ENCODE measurements at places on chromosomes 16 and 17.

- peak; percentile 87 for DNase-seq
Measured at GRCh38 chr17:34386697-34387550, 23.9 kb upstream of the CCL1 start.

DNA sequence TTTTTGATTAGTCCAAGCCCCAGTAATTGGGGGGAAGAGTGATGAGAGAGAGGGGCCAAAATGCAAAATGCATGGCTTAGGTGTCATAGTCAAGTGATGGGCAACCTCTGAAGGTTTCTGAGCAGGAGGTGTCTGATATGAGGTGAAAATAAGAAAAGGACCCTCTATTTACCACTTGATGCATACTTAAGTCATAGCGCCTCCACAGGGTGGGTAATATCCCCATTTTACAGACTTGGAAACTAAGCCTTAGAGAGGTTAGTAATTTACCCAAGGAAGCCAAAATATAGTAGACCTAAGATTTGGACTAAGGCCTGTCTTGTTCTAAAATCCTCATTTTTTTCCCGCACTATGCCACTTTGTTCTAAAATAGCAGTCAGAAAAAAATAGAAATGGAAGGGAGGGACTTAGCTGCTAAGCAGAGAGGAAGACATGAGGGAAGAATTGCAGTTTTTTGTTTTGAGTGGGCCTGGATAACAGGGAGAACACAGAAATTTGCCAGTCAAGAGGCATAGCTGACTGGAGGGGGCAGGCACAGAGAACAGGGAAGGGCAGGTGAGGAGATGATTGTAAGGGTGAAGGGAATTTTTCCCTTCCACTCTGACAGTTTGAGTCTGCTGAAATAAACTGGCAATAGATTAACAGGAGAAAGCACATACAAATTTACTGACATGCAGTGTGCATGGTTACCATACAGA is 2.3 kb upstream of the GRB2 start:
- no peak for DNase-seq

DNA sequence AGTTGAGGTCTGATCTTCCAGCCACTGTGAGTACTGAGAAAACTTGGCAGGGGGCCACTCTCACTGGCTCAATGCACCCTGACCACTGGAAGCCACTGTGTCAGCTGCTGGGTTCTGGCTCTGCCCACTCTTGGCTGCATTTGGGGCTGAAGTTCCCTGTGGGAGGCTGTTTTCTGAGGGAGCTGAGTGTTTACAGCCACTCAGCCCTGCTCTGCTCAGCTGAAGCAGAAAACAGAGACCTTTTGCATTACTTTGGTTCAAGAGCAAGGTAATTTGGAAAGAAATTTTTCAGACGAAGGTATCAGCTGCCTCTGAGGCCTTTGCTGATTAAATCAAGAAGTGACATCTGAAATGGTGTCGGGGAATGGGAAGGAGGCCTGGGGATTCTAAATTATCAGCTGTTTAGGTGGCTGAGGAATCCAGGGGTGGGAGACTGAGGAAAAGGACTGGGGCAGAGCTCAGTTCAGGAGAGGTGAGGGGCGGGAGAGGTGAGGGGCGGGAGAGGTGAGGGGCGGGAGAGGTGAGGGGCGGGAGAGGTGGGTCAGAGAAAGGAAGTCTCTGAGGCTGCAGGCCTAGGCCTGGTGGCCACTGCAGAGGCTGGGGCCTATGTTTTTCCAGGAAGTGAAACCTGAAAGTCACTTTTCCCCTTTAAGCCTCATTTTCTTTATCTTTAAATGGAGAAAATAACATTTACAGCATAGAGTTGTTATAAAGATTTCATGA is at the start of gene ACSM5:
ACSM5 (plus strand) TSS at position 137 of the 723 bp plus-strand sequence. CDS start 1,951 bp downstream, outside the sequence.
- peak; percentile 28 for DNase-seq

DNA sequence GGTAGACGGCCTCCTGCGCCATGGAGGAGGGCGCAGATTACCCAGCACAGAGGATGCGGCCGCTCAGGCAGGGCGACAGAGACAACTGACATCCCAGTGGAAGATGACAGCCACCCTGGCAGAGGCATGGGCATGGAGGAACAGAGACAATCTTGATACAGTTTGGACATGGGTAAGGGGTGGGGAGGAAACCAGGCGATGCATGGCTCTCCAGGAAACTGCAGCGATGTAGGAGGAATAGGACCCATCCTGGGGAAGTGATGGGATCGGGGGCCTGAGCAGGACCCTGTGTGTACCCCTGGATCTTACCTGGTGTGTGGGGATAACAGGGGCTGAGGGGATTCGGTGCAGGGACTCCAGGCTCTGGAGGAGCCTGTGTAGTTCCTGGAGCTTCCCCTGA is 4.6 kb downstream of the OSBPL7 start:
- DNase-seq: no peak

DNA sequence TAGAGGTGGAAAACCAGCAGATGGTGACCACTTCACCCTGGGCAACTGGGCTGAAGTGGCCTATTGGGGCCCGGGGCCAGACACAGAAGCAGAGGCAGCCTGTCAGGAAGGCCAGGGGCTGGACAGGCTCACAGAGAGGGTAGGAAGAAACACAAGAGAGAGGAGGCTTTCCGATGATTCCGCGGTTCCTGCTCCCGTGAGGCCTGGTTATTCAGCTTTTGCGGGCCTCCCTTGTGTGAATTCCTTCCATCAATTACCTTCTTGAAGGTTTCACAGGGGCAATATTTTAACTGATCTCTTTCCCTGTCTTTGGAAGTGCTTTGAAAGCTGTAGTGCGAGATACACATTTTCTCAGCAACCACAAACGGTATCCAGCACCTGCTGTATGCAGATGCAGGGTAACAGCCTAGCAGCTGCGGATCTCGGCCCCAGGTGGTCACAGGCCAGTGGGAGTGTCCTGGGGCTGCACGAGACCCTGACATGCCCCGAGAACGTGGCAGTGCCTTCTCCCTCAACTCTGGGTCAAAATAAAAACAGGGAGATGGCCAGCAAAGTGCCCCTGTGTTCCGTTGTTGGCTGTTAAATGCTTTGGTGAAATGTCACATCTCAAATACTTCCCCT is 11.6 kb upstream of the CMIP start:
- no peak for DNase-seq

GRCh38 chr16:22397931-22398330 is 23.5 kb upstream of the CDR2 start:
- no peak for DNase-seq

GRCh38 chr16:84922351-84923120 is 88.8 kb downstream of the ZDHHC7 start:
- DNase-seq: peak; percentile 70

GRCh38 chr16:55825115-55825728 is 7.7 kb downstream of the CES1 start:
- no peak for DNase-seq

DNA sequence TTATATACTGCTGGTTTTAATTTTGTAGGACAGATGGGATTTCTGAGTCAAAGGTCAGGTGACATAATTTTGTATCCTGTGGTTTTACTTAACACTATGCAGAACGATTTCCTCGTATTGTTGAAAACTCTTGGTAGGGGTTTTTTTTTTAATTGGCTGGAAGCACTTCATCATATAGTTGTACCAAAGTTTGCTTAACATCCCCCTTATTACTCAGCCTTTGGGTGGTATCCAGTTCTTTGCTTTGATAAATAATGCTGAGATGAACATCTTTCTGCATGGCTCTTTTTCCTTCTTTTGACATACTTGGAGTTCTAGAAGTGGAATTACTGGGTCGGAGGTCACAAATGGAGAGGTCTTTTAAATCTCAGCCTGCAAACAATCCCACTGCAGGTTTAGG is 419.1 kb downstream of the MAF start:
- no peak for DNase-seq

GRCh38 chr16:84794626-84795025 is 25.2 kb upstream of the CRISPLD2 start:
- no peak for DNase-seq

- DNase-seq: peak; percentile 17
Measured at GRCh38 chr17:17749921-17750320, 68.7 kb downstream of the RAI1 start.

GRCh38 chr16:88956546-88957432 is 20.2 kb downstream of the CBFA2T3 start:
- peak; percentile 26 for DNase-seq

DNA sequence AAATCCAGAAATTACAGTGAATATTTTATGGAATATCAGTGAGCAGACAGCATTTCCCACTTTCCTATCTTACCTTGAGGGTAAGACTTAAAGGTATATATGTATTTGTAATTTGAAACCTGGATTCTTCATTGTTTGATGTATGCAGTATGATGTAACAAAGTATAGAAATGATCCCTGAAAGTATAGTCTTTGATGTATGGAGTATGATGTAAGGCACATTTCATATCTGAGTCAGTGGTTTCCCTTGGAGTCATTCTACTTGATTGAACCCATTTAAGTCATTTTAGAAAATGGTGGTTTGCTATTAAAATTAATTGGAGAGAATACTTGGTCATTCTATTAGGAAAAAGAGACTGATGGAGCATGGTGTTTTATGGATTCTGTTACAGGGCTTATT is 10.1 kb downstream of the AMZ2 start:
- no peak for DNase-seq

GRCh38 chr17:40014375-40014980 is 762 bp upstream of the CSF3 start:
- DNase-seq: no peak

DNA sequence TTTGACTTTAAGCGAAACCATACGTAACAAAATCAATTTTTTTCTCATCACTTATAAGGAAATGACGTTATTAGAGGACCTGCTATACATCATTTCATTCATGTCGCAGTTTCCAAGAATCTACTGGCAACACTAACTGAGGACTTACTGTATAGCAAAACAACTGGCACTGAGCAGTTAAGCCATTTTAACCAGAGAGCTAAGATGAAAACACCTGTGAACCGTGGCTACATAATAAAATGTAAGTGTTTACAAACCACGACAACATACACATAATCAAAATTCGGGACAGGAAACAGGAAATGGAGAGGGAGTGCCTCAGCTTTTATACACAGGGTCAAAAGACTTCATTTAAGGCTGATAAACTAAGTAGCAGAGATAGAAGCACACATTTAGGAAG is 29.5 kb downstream of the METTL16 start:
- DNase-seq: no peak

DNA sequence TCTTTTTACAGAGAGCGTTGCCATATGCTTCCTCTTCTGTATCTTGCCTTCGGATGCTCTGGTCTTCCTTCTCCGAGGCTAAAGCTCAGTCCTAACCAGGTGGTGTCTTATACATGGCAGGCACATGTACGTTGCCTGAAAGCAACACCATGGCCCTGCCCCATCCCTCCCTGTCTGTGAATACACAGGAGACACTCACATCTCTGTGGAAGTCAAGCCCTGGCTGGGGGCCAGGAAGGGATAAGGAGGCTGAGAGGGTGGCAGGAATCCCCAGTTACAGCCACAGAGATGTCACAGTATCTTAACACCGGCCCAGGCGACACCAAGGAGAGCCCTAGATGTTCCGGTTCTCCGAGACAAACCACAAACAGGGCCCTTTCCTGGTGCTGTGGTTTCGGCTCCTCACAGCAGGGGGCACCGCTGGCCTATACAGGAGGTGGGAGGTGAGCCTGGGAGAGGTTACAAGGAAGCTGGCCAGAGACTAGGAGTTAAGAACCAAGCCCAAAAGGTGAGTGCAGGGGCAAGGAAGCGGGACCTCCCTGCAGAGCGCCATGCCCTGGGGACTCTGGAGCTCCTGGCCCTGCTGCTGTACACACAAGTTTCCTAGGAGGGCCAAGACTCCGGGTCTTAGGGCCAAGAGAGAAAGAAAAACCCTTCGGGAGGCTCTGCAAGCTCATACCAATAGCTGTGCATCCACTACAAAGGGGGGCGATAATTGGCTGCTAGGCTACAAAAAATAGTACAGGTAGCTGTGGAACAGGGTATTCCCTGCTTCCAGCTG is 41.7 kb downstream of the SRL start:
- peak; percentile 45 for DNase-seq

DNA sequence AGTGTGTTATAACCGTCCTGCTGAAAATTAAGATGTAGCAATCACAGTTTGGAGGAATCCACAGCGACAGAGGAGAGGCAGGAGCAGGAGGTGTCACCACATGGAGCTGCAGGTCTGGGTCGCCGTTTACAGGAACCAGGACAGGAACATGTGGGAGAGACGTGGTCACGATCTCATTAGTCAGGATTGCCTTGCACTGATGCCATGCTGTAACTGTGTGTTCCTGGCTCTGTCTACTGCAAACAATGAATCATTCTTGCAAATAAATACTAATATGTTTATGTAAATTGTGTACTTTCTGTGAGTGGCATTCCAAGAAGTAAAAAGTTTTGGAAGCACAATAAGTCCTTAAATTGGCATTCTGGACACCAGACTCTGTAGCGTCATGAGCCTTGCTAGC is 271.8 kb downstream of the CPPED1 start:
- DNase-seq: no peak

GRCh38 chr17:49390548-49391324 is 23.9 kb downstream of the PHB1 start:
- peak; percentile 59 for DNase-seq

DNA sequence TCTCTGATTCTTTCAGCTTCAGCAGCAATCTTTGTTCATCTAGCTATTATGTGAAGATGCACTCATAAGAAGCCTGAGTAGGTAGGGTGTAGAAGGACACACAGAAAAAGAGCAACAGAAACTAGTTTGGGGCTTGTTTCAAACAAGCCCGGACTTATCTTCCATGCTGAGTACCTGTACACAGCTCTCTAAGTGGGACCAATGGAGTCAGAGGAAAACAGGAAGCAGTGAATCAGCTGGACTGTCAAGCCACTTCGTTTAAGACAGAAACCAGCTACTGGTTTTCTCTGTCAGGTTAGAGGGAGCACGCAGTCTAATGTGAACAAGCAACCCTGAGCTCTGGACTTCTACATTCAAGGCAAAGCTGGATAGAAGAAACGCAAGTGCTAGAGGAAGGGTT is 16.0 kb downstream of the MAP2K6 start:
- no peak for DNase-seq

DNA sequence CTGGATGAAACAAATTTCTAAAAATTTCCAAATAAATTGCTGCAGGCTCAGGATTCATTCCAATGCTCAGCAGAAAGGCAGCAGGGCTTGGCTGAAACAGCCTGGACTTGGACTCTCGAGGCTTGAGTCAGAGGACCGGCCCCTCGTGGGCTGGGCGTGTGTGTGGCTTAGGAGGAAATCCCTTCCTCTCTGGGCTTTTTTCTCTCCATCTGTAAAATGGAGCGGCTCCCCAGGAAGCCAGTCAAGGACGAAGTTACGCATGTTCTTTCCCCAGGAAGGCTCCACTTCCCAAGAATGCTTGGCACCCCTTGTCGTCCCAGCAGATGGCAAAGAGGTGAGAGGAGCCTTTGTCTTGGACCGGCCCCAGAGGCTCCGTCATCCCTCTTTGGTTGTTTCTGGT is 13.5 kb downstream of the SLC46A1 start:
- DNase-seq: no peak

GRCh38 chr17:73452009-73452408 is 140.2 kb upstream of the CDC42EP4 start:
- DNase-seq: no peak

DNA sequence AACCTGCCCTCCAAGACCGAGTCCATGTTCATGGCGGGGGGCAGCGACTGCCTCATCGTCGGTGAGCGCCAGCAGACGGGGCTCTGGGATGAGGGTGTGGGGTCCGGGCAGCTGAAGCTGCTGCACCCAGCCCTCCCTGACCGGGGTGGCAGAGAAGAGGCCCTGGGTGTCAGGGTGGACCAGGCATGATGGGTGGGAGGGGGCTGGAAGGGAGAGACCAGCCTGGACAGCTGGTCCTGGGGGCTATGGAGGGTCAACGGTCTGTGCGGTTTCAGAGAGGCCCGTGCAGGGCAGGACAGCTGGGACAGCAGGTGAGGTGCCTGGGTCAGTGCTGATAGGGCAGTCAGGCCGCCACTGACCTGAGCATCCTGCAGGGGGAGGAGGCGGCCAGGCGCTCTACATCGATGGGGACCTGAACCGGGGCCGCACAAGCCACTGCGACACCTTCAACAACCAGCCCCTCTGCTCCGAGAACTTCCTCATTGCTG is 13.3 kb upstream of the ATP6V0C start:
- no peak for DNase-seq

All from RPMI7951 (cell line).